ENCODE measurements at places on chromosomes 5 and 9.

- no peak for DNase-seq
Measured at GRCh38 chr9:136744773-136745172, 2.0 kb upstream of the LCN10 start.

DNA sequence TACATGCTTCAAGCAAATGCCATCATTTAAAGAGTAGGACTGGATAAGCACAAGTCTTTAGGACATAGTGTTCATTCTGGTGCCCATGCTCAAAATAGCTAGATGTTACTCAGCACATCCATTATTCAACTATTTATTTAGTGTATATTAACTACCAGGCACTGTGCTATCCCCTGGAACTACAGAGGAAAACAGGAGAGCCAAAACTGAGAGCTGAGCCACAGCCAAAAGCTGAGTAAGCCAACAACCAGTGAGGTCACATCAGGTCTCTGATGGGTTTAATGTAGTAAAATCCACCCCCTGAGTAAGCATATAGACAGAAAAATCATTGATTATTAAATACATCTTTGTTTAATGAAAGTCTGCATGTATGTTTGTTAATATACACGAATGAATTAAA is 469.3 kb upstream of the DMAC1 start:
- no peak for DNase-seq

- no peak for DNase-seq
Measured at GRCh38 chr9:129335464-129336129, 157.5 kb upstream of the IER5L start.

GRCh38 chr5:176412517-176413254 is 3.7 kb downstream of the CLTB start:
- DNase-seq: no peak

DNA sequence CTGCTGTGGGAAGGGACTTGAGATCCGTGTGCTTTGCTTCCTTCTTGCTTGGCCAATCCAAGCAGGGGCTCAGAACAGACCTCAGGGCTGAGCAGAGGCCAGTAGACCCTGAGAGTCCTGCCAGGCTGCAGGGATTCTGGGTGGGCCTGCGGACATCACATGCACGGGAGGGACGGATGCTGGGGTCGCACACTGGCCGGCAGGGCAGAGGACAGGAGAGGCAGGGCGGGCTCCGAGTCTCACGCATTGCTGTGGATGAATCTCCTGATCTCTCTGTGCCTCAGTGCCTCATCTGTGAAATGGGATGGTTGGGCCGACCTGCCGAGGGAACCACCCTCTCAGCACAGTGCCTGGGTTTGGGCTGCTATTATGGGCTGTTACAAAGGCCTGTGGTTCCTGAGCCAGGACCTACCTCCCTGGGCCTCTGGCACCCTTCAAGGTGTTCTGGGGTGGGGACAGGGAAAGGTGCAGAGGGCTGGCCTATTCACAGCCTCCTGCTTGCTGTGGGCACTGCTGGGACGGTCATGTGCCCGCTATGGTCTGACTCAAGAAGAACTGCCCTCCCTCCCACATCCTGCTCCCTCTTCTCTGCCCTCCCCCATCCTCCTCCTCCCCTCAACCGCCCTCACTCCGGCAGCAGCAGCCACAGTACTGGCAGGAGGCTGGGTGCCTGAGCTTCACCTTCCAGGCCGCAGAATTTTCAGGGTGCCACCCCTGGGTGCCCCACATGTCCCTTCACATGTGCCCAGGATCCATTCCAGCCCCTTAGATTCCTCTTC is 43.3 kb downstream of the NCS1 start:
- no peak for DNase-seq

DNA sequence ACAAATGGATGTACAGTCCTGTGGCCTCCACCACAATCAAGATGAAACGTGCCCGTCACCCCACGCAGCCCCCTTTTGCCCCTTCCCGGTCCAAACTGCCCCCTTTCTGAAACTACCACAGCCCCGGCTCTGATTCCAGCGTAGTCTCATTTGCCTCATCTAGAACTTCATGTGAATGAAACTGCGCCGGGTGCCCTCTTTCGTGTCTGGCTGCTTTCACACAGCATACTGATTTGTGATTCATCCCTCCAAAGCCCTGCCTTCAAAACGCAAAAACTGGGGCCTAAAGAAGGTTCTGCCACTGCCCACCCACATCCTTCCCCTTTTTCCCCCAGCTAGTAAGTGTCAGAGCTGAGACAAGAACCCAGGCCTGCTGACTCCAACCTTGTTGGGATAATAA is 31.5 kb upstream of the NCS1 start:
- no peak for DNase-seq

- DNase-seq: no peak
Measured at GRCh38 chr5:32984851-32985610, 273.9 kb downstream of the NPR3 start.

DNA sequence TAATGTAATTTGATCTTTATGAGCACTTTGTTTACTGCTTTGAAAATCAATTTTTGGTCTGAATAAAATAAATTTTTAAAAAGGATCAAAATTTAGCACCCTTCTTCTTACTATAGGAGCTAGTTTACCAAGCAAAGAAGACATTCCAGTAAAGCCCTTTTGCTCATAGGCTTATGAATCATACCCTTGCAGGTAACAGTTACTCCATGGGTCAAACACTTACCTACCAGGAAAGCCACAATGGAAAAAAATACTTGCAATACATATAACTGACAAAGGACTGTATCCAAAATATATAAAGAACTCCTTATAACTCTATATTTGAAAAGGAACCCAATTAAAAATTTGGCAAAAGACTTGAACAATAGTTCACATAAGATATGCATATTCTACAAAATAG is 66.6 kb downstream of the SHOC1 start:
- no peak for DNase-seq

DNA sequence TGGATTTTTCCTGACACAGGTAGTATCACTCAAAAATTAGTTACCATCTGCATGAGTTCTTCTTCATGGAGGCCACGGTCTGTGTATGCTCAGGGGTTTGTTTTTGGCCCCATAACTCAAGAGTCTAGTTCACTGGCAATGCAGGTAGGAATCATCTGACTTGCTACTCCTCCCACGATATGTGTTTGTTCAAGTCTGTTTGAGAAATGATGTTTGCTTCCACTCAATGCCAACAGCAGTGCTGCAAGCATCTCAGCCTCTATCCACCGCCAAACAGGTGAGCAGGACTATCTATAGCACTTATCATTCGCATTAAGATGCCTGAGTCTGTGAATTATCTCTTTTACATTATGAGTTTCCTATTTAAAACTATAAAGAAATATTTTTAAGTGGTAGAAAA is 264.8 kb upstream of the PTGER4 start:
- DNase-seq: no peak

- no peak for DNase-seq
Measured at GRCh38 chr5:7808998-7809397, 41.9 kb downstream of the CFAP90 start.

GRCh38 chr9:87869082-87869481 is 13.6 kb upstream of the SPATA31E1 start:
- DNase-seq: no peak
